ENCODE measurements at places on chromosomes 11 and 22. TPM values are rescaled to one million over a fixed set of nuclear protein-coding genes. Genes with fewer than 3 reads are reported as not detected.

DNA sequence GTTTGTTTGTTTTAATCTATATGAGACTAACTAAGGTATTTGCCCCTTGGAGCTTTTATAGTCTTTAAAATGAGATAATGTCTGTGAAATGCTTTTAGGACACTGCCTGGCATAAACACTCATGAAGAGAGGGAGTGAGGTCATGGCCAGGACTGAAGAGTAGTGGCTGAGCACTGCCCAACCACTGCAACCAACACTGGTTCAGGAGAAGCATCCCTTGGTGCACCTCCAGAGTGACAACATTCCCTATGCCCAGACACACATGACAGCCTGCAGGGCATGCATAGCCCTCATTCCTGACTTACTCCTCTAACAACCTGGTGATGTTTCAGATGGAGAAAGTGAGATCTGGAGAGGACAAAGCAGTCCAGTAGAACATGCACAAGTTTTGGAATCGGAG, 36.1 kb downstream of the ME3 start:
- no peak for DNase-seq

CRYBB3 gene
- total RNA-seq: not detected

- DNase-seq: peak; percentile 63
Measured at GRCh38 chr11:72224564-72225410, at the start of gene INPPL1. Gene INPPL1 (plus strand): TSS chr11:72224767. CDS start chr11:72224985, 218 bp downstream.

- no peak for DNase-seq
Measured at GRCh38 chr22:29216011-29216872, 10.5 kb downstream of the EMID1 start.

DNA sequence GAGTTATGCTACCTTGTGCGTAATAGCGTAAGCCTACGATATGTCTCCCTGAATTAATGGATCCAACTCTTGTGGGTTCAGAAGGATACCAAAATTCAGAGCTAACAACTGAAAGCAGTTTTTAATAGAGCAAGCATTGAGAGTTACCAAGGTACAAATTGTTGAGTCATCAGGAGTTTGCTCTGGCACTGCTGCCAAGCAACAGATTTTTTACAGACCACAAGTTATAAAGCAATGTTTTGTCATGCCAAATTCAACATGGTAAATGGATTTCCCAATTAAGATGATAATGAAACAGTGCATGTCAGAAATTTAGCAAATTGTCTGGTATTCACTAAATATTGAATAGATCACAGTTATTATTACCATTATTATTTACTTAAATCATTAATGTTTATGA, 295.6 kb downstream of the NELL1 start:
- no peak for DNase-seq

GRCh38 chr11:65251476-65251875, 10.3 kb upstream of the POLA2 start:
- DNase-seq: no peak

- DNase-seq: no peak
Measured at GRCh38 chr11:69171476-69172240, 15.9 kb downstream of the SMIM38 start.

TEX12 gene
- not detected for total RNA-seq

GNG3 gene
- total RNA-seq: not detected

TMPRSS6 gene
- total RNA-seq: not detected

MMP7 gene
- total RNA-seq: 13.8 TPM

DNA sequence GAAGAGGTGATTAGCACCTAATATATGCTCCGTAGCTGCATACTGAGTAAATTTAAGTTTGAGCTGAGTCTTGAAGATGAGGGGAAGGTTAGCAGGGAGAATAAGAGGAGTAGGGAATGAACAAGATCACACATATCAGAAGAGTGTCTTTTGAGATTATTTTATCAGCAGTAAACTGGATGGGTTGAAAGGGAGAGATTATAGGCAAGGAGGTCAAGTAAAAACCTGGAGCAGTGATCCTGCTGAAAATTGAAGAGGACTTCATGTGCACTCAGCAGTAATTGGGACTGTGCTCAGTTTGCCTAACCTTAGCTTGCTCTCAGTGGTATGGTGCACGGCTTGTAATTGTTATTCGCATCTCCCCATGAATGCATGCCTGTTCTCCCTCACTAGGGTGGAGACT, 79.5 kb upstream of the PICALM start:
- no peak for DNase-seq

- no peak for DNase-seq
Measured at GRCh38 chr22:47836957-47837356, 1074.5 kb downstream of the TBC1D22A start.

Measured in uterus (tissue), 4 donors.